ENCODE measurements at places on chromosomes 2 and 18.

GRCh38 chr2:207791579-207792243 is 22.0 kb upstream of the FZD5 start:
- no peak for ATAC-seq

DNA sequence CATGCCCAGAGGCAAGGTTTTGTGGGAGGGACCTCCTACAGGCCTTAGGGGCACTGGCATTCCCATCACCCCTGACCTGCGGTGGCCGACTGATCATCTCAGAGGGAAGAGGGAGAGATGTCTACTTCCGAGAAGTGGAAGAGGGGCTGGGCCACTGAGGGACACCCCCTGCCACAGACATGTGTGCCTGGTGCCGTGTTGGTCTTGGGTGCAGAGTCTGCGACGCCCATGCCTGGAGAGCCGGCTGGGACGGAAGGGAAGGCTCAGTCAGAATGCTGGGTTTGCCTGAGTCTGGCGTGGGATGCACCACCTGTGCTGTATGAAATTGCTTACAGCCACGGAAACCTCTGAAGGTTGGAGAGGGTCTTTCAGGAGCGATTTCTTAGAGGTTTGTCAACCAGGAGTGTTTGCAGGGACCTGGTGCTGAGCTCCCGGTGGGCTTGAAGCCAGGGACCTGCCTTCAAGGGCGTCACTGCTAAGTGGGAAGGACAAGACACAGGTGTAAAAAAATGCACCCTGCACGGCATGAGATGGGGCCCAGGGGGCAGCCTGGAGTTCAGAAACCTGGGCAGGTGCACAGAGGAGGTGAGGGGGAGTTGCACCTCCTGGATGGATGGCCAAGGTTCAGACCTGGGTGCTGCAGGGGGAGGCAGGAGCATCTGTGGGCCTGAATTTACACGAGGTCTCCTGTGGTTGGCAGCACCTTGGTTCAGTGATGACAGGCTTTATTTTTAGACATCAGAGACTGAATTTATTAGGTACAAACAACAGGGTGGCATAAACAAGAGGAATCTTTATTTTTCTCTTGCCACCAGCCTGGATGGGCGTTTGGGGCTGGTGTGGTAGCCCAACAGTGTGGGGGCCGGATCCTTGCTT is 100.3 kb downstream of the CTIF start:
- no peak for ATAC-seq

- no peak for ATAC-seq
Observed at GRCh38 chr2:174666845-174667244, 69.2 kb upstream of the WIPF1 start.

DNA sequence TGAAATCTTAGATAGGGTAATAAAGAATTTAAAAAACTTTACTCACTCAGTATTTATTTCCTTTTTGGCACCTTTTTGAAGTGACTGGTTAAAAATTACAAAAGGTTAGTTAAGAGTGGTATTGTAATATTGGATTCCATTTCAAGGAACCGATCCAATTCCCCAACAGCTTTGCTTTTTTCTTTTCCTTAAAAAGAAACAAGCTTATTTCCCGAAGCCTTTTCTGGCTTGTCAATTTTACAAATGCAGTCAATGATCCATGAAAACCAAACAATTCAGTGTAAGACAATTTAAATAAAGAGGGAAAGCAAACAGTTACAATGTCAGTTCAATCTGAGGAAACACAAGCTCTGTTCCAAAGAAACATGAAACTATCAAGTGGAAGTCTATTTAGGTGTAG is 200.2 kb downstream of the RIT2 start:
- ATAC-seq, result no peak

DNA sequence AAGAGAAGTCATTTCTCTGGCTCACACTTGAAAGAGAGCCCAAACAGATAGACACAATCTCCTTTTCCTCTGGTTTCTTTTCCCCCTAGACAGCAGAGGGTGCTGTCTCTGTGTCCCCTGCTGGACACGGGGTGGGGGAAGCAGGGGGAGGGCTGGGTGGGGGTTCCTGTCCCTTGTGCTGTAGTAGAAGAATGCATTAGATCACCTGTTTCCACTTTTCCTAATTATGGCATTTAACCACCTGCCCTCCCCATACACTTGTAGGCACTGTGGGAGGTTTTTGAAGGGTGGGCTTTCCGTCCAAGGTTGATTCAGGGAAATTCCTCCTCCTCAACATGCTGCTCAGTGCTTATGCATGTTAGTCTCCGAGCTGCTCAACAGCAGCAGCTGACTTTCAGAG is 206.2 kb upstream of the EPAS1 start:
- no peak for ATAC-seq

- ATAC-seq, result no peak
Observed at GRCh38 chr2:98727369-98728087, 3.4 kb downstream of the MGAT4A start.

DNA sequence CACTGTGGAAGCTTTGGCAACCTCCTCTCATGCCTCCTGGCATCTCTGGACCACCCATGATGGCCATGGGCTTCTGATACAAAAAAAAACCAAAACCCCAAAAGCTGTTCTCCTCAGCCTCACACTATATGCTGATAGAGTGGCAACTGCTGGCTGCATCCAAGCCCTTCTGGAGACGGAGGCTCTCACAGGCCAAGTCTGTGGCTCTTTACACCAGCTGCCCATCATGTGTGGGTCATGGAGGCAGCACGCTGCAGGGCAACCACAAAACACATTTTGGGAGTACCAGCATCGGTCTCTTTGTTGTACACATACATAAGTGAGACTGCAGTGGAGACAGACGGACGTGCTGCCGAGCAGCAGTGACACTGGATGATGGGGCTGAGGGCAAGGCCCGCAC is 45.3 kb downstream of the SP110 start:
- ATAC-seq, result no peak
